ENCODE measurements at places on chromosomes 4 and X. TPM values are rescaled to one million over a fixed set of nuclear protein-coding genes. Genes with fewer than 3 reads are reported as not detected.

Gene BMX
- 4.2 TPM for total RNA-seq

Gene AGTR2
- not detected for total RNA-seq

Gene FGFRL1
- total RNA-seq, result 16.6 TPM

Gene CTAG2
- not detected for total RNA-seq

GRCh38 chr4:86846921-86847320 is 2.3 kb downstream of the SLC10A6 start:
- no peak for DNase-seq

- no peak for DNase-seq
Measured at GRCh38 chrX:30863974-30864373, 25.1 kb downstream of the TAB3 start.

DNA sequence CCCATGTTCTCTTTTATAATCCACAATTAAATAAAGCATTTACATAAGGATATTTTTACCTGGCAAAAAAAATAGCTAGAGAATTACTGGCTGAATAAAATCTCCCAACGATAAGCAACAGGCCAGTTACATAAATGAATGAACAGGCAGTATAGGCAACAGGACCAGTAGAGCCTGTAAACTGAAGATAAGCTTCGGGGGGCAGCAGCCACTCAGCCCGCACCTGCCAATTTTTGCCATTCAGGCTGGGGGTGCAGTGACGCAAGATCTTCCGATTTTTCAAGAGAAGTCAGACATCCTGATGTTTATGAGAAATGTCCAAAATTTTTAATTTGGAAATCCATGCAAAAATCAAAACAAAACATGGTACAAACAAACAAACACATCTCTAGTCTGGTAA is 49.0 kb upstream of the CDKN2AIP start:
- DNase-seq, result no peak

DNA sequence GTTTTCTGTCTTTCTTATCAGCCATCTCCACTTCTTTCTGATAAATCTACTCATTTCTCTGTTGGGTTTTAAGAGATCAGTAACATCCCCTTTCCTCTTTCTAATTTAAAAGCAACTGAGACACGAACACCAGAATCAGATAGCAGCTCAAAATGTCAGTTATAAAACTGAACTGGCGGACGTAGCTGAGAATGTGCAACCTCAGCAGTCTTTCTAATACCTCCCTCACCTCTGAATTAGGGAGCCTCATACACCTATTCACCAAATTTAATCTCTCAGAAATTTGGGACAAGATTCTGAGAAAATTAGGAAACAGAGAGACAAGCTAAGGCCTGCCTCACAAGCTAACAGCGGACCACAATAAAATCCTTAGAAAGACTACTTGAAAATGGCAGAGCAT is 52.0 kb upstream of the ACSL4 start:
- DNase-seq, result no peak

DNA sequence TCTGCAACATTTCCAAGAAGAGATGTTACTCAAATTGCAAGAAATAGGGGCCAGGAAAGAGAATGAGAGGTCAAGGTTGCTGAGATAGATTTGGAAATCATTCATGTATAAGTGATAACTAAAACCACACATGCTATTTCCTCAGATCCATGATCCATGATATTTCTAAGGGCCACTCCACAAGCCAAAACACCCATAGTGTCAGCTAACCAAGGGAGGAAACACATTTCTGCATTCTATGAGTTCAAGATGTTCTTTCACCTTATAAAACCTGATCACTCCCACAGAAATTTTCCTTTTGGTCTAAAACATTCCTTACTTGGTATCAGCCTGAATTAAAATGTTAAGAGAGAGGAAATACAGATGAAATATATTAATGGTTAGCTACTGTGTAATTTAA is 47.2 kb downstream of the TBCK start:
- DNase-seq, result no peak

- DNase-seq, result no peak
Measured at GRCh38 chrX:110759785-110760184, 35.8 kb downstream of the CHRDL1 start.

DNA sequence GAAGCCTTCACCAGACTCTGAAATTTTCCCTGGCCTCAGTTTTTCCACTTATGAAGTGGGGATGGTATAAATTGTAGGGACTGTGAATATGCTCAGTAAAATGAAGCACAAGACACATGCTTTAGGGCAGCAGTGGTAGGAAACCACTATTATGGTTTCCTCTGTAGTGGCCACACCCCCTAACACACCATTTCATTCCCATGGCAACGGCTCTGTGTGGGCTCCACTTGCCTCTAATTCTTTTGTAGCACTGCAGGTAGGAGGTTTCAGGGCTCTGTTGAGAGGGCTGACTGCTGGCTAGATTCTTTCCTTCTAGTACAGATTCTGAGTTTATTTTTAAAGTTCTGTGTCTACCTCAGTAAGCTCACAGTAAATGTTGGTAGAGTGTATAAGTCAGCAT is 3.5 kb upstream of the VMA21 start:
- DNase-seq, result no peak
